Esophagus muscularis mucosa (tissue), 4 donors: ENCODE measurements at places on chromosomes 2 and 18. TPM values are rescaled to one million over a fixed set of nuclear protein-coding genes. Genes with fewer than 3 reads are reported as not detected.

ACKR3 gene
- 51.5 TPM for total RNA-seq

- no peaks in the 10 kb centered on the region for H3K36me3 ChIP-seq
- H3K4me1 ChIP-seq, result peaks cover 16% of the 10 kb centered on the region
- H3K4me3 ChIP-seq, result no peak overlapping the region
- no peak overlapping the region for H3K27ac ChIP-seq
- no peaks in the 10 kb centered on the region for H3K27me3 ChIP-seq
- DNase-seq, result peak; percentile 62
Observed at GRCh38 chr2:18047896-18048657, 169.6 kb downstream of the KCNS3 start.

GRCh38 chr2:8514796-8515758 lies 166.8 kb upstream of the ID2 start:
- no peaks in the 10 kb centered on the region for H3K36me3 ChIP-seq
- DNase-seq, result no peak
- H3K4me3 ChIP-seq, result no peak overlapping the region
- no peak overlapping the region for H3K27ac ChIP-seq

KCNJ3 gene
- total RNA-seq, result 4.2 TPM

CRYGA gene
- not detected for total RNA-seq

DNA sequence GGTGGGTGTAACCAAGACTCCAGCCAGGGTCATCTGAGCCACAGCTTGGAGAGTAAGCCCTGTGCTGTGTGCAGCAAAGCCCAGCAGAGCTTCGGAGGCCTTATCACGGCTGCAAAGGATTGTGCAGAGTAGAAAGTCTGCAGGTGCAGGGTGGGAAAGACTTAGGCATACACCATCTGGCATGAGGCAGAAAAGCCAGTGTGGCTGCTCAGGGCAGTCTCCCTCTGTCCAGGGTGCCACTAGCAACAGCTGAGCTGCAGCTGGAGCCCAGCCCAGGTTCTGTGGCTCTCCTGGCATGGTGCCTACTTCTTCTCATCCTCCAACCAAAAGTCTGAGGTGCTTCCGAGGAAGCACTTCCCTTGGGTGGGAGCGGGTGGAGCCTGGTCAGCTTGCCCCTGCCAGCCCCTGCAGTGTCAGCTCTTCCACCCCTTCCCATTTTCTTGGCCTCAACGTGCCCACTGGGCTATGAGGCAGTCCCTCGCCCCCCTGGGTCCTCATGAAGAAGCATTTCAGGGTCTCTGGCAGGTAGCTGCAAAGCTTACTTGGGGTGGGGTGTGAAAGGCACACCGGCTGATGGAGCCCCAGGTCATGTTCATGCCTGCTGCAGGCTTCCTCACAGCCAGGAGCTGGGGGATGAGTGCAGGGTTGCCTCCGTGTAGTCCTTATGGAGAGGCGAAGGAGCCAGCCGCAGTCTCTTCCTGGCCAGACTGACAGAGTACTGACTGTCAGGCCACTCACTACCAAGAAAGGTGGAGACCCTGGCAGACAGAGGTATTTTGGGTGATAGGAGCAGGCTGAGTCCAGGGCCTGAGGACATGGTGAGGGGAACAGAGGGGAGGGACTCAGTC lies 4.8 kb downstream of the AMER3 start:
- no peak overlapping the region for H3K27ac ChIP-seq
- H3K36me3 ChIP-seq, result no peaks in the 10 kb centered on the region
- no peak overlapping the region for H3K4me3 ChIP-seq
- H3K27me3 ChIP-seq, result no peaks in the 10 kb centered on the region

- no peaks in the 10 kb centered on the region for H3K4me1 ChIP-seq
- no peaks in the 10 kb centered on the region for H3K27me3 ChIP-seq
- H3K36me3 ChIP-seq, result no peaks in the 10 kb centered on the region
- no peak overlapping the region for H3K4me3 ChIP-seq
Observed at GRCh38 chr2:47602996-47603395, 179.9 kb upstream of the MSH6 start.

SERPINB11 gene
- not detected for total RNA-seq

- peaks cover 3% of the 10 kb centered on the region for H3K27me3 ChIP-seq
- H3K27ac ChIP-seq, result no peak overlapping the region
- no peak overlapping the region for H3K4me3 ChIP-seq
- peaks cover 30% of the 10 kb centered on the region for H3K4me1 ChIP-seq
Observed at GRCh38 chr2:70897977-70898226, 37.8 kb upstream of the ATP6V1B1 start.

SAG gene
- total RNA-seq, result not detected

PLB1 gene
- 2.5 TPM for total RNA-seq

DNA sequence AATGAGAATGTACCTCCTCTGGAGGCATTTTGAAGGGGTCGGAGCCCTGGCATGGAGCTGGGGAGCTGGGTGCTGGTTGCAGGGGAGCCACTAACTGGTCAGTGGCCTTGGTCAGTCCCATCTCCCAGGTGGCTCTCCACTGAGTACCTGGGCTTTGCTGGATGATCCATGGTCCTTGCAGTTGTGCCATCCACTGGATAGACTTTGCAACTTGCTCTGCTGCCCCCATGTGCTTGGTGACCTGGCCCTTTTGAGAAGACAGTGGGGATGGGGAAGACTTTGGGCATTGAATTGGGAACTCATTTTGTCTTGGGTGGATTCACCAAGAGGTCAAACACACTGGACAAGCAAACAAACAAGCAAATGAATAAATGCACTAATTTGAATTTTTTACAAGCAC lies 263.9 kb downstream of the MYCN start:
- H3K36me3 ChIP-seq, result no peaks in the 10 kb centered on the region
- peaks cover 5% of the 10 kb centered on the region for H3K27me3 ChIP-seq
- no peak overlapping the region for H3K4me3 ChIP-seq
- no peak for DNase-seq

UBE2F gene
- total RNA-seq, result 59.0 TPM

FIGN gene
- total RNA-seq, result 12.0 TPM

- peak overlapping the region; percentile 33 for H3K4me3 ChIP-seq
- peak overlapping the region; percentile 86 for H3K27ac ChIP-seq
- peaks cover 31% of the 10 kb centered on the region for H3K4me1 ChIP-seq
- no peaks in the 10 kb centered on the region for H3K36me3 ChIP-seq
- DNase-seq, result no peak
Observed at GRCh38 chr2:238865015-238865719, 17.3 kb downstream of the TWIST2 start.

DNA sequence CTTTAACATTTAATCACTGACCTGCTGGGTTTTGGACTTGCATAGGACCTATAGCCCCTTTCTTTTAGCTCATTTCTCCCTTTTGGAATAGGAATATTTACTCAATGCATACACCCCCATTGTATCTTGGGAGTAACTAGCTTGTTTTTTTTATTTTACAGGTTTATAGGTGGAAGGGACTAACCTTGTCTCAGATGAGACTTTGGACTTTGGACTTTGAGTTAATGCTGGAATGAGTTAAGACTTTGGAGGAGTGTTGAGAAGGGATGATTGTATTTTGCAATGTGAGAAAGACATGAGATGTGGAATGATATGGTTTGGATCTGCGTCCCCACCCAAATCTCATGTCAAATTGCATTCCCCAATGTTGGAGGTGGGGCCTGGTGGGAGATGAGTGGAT lies 43.2 kb upstream of the SPATS2L start:
- no peak overlapping the region for H3K4me3 ChIP-seq
- H3K27ac ChIP-seq, result no peak overlapping the region
- H3K36me3 ChIP-seq, result no peaks in the 10 kb centered on the region
- H3K27me3 ChIP-seq, result no peaks in the 10 kb centered on the region
- no peaks in the 10 kb centered on the region for H3K4me1 ChIP-seq
- DNase-seq, result no peak

FOXD4L1 gene
- not detected for total RNA-seq

DNA sequence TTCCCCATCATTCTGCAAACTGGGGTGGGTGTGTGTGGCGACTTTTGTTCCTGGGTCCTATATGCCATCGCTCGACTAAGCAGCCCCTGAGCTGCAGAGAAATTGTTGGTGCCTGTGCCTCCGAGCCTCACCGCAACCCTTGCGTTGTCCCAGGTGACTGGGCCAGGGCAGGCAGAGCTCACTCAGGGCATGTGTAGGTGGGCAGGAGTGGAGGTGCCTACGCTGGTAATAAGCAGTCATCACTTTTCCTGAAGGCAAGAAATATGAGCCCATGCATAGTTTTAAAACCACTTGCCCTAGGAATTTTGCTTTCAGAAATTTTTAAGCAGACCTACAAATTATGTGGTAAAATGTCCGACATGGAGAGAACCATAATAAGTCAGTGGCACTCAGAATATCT lies 197.8 kb downstream of the SMAD7 start:
- peaks cover 6% of the 10 kb centered on the region for H3K36me3 ChIP-seq
- DNase-seq, result no peak
- H3K27me3 ChIP-seq, result no peaks in the 10 kb centered on the region
- no peak overlapping the region for H3K4me3 ChIP-seq
- no peak overlapping the region for H3K27ac ChIP-seq
- H3K4me1 ChIP-seq, result peaks cover 57% of the 10 kb centered on the region

- H3K4me1 ChIP-seq, result no peaks in the 10 kb centered on the region
- H3K36me3 ChIP-seq, result no peaks in the 10 kb centered on the region
- no peaks in the 10 kb centered on the region for H3K27me3 ChIP-seq
- DNase-seq, result peak; percentile 90
Observed at GRCh38 chr2:172456002-172456401, 28.6 kb downstream of the ITGA6 start.

DNA sequence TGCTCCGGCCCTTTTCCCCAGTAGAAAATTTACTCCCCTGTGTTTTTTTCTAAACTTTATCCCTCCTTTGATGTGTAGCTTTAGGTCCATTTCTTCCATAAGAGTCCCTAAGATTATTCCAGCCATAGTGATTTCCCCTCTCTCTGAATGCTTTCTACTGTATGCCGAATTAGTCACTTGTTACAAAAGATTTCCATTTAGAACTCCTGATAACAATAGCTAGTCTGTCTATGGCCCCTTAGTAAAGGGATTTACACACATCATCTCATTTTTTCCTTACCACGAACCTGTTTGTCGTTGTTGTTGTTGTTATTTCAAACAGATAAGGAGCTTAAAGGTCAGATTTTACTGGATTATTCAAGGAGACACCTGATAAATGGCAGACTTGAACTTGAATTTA lies 256.1 kb downstream of the PAX3 start:
- H3K4me3 ChIP-seq, result no peak overlapping the region
- H3K4me1 ChIP-seq, result no peaks in the 10 kb centered on the region
- no peak for DNase-seq
- no peaks in the 10 kb centered on the region for H3K27me3 ChIP-seq

DNA sequence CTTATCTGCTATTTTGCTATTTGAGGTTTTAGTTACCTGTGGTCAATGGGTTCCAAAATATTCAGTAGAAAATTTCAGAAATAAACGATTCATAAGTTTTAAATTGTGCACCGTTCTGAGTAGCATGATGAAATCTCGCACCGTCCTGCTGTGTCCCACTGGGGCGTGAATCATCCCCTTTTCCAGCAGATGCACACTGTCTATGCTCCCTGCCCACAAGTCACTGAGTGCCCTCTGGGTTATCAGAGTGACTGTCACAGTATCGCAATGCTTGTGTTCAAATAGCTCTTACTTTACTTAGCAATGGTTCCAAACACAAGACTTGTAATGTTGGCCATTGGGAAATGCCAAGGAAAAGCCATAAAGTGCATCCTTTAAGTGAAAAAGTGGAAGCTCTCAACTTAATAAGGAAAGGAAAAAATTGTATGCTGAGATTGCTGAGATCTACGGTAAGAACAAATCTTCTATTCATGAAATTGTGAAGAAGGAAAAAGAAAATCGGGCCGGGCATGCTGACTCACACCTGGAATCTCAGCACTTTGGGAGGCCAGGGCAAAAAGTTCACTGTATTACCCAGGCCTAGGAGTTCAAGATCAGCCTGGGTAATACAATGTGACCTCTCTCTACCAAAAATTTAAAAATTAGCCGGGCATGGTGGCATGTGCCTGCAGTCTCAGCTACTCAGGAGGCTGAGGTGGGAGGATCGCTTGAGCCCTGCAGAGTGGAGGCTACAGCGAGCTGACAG lies 13.3 kb downstream of the COL4A3 start:
- no peak overlapping the region for H3K4me3 ChIP-seq
- H3K27ac ChIP-seq, result no peak overlapping the region
- no peaks in the 10 kb centered on the region for H3K4me1 ChIP-seq
- no peaks in the 10 kb centered on the region for H3K36me3 ChIP-seq

TUBA3E gene
- not detected for total RNA-seq

DNA sequence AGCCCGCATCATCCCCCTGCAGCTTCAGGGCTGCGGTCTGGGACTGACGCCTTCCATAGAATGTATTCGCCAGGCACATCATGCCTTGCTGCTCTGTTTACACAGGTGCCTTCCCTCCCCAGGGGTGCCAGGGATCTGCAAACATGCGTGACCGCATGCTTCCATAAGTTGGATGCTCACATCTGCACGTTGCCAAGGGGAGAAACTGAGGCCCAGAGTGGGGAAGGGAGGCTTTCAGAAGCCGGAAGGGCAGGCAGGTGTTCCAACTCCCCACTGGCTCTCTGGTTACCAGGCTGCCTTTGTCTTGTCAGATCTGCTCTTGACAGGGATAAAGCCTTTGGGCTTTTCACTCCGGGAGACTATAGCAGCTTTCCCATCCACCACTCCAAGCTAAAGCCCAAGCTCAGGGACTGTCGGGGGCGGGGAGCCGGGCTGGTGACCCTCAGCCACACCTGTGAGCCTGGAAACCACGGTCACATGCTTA lies 125.8 kb upstream of the TNP1 start:
- no peaks in the 10 kb centered on the region for H3K36me3 ChIP-seq
- H3K4me3 ChIP-seq, result no peak overlapping the region
- no peak overlapping the region for H3K27ac ChIP-seq
- H3K4me1 ChIP-seq, result peaks cover 19% of the 10 kb centered on the region

GRCh38 chr2:187679454-187679853 lies 125.2 kb upstream of the TFPI start:
- H3K4me3 ChIP-seq, result no peak overlapping the region
- no peak overlapping the region for H3K27ac ChIP-seq
- no peak for DNase-seq
- H3K36me3 ChIP-seq, result no peaks in the 10 kb centered on the region
- no peaks in the 10 kb centered on the region for H3K4me1 ChIP-seq

GRCh38 chr2:240930631-240931318 lies 24.6 kb downstream of the CROCC2 start:
- no peaks in the 10 kb centered on the region for H3K27me3 ChIP-seq
- DNase-seq, result no peak
- no peak overlapping the region for H3K27ac ChIP-seq
- no peak overlapping the region for H3K4me3 ChIP-seq

GRCh38 chr2:235044501-235045271 lies 92.9 kb downstream of the SH3BP4 start:
- peaks cover 39% of the 10 kb centered on the region for H3K36me3 ChIP-seq
- no peak overlapping the region for H3K27ac ChIP-seq
- H3K4me3 ChIP-seq, result no peak overlapping the region
- DNase-seq, result no peak

DNA sequence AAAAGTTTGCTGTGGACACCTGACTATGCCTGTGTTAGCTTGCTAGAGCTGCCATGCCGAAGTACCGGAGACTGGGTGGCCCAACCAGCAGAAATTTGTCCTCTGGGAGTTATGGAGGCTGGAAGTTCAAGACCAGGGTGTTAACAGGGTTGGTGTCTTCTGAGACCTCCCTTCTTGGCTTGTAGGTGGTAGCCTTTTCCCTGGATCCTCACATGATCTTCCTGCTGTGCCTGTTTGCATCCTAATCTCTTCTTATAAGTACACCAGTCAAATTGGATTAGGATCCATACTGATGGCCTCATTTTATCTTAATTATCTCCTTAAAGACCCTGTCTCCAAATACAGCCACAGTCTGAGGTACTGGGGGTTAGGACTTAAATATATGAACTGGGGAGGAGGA lies 845 bp downstream of the TMEM177 start:
- H3K27me3 ChIP-seq, result no peaks in the 10 kb centered on the region
- no peak overlapping the region for H3K27ac ChIP-seq
- peak overlapping the region; percentile 83 for H3K4me3 ChIP-seq
- H3K36me3 ChIP-seq, result no peaks in the 10 kb centered on the region
- no peak for DNase-seq
